HFFc6 (cell line): ENCODE measurements at places on chromosomes 5 and 9.

DNA sequence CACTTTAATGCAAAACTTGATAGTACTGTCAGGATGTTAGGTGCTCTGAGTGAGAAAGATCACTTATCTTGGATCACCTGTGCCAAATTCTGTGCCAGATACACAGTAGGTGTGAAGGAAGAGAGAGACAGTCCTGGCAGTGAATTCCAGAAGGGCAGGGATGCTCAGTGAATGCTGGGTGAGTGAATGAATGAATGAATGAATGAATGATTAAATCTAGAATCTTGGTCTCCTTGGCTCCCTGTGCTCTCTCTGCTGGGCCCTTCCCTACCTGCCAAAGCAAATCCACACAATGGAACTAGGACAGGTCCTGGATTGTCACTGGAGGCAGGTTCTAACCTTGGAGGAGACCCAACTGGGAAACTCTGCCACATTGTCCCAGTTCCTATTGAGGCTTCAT lies 117.5 kb upstream of the CXCL14 start:
- peaks cover 21% of the 10 kb centered on the region; the same call in 1 of the 2 replicates for H3K27me3 ChIP-seq
- no peak overlapping the region for H3K4me3 ChIP-seq
- no peaks in the 10 kb centered on the region for H3K36me3 ChIP-seq
- no peak for DNase-seq
- H3K27ac ChIP-seq: no peak overlapping the region
- H3K4me1 ChIP-seq: no peaks in the 10 kb centered on the region

DNA sequence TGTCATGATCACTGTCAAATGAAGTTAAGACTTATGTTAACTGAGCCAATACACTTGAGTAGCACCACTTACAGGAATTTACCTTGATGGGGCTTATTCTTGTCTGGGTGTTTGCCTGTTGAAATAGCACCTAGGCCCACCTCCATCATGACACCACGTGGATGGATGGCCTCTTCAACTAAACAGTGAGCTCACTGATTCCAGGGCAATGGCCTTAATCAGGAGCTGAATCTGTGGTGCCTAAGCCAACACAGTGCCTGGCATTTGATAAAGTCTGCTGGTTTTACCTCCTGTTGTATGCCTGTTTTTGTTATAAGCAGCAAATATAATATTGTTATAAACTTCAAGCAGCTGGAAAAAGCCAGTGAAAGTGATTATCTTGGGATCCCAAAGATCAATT lies 190.5 kb downstream of the LURAP1L start:
- H3K4me1 ChIP-seq: no peaks in the 10 kb centered on the region
- H3K27me3 ChIP-seq: no peaks in the 10 kb centered on the region
- H3K4me3 ChIP-seq: no peak overlapping the region
- H3K36me3 ChIP-seq: no peaks in the 10 kb centered on the region
- H3K27ac ChIP-seq: no peak overlapping the region

DNA sequence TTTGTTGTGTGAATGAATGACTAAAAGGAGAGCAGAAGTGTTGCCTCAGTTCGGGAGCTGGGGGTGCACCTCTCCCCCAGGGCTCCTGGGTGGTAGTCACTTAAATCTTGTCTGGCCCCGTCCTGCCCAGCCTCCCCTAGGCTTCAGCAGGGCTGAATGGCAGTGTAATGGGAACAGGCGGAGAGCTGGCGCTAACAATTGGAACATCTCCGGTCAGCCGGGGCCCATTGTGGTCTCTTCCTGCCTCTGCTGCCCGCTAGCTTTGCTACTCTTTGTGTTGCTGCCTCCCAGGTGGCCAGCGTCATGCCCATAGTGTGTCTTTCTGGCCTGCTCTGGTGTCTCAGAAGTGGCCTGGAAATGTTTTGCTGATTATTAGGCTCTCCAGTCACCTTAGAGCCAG lies 62.3 kb downstream of the RGS3 start:
- H3K36me3 ChIP-seq: no peaks in the 10 kb centered on the region
- no peak overlapping the region for H3K27ac ChIP-seq
- no peak overlapping the region for H3K4me3 ChIP-seq
- no peak for DNase-seq

GRCh38 chr5:165397516-165397915 lies 1892.1 kb downstream of the MAT2B start:
- H3K27ac ChIP-seq: no peak overlapping the region
- H3K27me3 ChIP-seq: no peaks in the 10 kb centered on the region
- no peaks in the 10 kb centered on the region for H3K36me3 ChIP-seq
- DNase-seq: no peak
- H3K4me3 ChIP-seq: no peak overlapping the region
- no peaks in the 10 kb centered on the region for H3K4me1 ChIP-seq

DNA sequence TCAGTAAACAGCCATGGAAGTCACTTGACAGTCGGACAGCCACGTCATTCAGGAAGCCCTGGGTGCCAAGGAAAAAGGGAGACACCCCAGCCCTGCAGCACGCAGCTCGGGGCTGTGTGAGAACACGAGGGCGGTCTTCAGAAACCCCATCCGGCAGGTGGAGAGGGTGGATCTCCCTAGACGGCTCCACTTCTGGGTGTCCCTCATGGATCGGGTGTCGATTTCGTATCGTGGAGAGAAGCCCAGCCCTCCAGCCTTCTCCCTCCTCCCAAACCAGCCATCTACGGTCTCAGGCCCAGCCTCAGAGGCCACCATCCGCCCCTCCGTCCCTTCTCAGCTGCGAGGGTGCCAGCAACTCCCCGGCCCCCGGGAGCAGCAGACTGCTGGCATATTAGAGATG lies 65.5 kb upstream of the BARHL1 start:
- H3K27me3 ChIP-seq: peaks cover 43% of the 10 kb centered on the region
- no peak overlapping the region for H3K27ac ChIP-seq
- H3K36me3 ChIP-seq: no peaks in the 10 kb centered on the region
- no peaks in the 10 kb centered on the region for H3K4me1 ChIP-seq
- H3K4me3 ChIP-seq: no peak overlapping the region
- DNase-seq: no peak

- peak; percentile 10 for DNase-seq
- peaks cover 4% of the 10 kb centered on the region for H3K27me3 ChIP-seq
- H3K4me3 ChIP-seq: no peak overlapping the region
- H3K27ac ChIP-seq: no peak overlapping the region
- H3K4me1 ChIP-seq: peaks cover 17% of the 10 kb centered on the region
These were observed 28.1 kb downstream of the FAM114A2 start for GRCh38 chr5:154010660-154011059.

DNA sequence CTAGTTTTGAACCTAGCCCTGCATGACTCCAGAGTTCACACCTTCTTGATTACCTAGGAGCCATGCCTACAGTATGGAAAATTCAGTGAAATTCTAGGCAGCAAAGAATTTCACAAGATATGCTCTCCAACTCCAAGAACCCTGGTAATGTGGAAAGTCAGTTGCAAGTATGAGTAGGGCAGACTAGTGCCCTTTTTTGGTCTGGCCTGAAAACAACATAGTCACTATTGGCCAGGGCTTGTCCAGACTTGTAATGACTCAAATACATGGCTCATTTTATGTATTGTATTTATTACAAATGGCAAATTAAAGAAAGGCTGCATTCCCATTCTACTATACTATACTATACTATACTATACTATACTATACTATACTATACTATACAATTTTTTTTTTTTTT lies 160.4 kb downstream of the ESM1 start:
- peaks cover 5% of the 10 kb centered on the region; the same call in 1 of the 2 replicates for H3K36me3 ChIP-seq
- peaks cover 68% of the 10 kb centered on the region for H3K4me1 ChIP-seq
- no peaks in the 10 kb centered on the region; the same call in 1 of the 2 replicates for H3K27me3 ChIP-seq
- no peak overlapping the region for H3K27ac ChIP-seq
- H3K4me3 ChIP-seq: no peak overlapping the region

DNA sequence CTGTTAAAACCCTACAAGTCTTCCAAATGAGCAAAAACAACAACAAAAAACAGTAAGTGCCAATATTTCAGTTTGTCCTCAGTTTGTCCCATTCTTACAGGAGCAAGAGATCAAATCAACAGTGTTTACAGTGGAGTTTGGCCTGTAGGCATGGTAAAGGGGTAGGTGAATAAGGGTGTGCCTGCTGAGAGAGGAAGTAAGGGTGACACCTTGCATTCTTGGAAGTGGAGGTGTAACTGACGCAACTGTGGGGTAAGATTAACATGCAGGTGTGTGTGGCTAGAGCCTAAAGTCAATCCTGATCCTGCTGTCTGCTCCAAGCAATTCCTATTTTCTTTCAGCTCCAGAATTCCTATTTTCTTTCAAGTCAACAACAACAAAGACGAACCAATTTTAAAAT lies 43.4 kb downstream of the PFDN1 start:
- H3K36me3 ChIP-seq: peaks cover 22% of the 10 kb centered on the region
- H3K4me1 ChIP-seq: peaks cover 25% of the 10 kb centered on the region
- no peak overlapping the region for H3K4me3 ChIP-seq
- no peaks in the 10 kb centered on the region for H3K27me3 ChIP-seq

- H3K36me3 ChIP-seq: no peaks in the 10 kb centered on the region
- no peak overlapping the region for H3K27ac ChIP-seq
- H3K27me3 ChIP-seq: peaks cover 2% of the 10 kb centered on the region
- peaks cover 51% of the 10 kb centered on the region for H3K4me1 ChIP-seq
- no peak overlapping the region for H3K4me3 ChIP-seq
- no peak for DNase-seq
These were observed 122.9 kb upstream of the IL12B start for GRCh38 chr5:159453209-159453608.

DNA sequence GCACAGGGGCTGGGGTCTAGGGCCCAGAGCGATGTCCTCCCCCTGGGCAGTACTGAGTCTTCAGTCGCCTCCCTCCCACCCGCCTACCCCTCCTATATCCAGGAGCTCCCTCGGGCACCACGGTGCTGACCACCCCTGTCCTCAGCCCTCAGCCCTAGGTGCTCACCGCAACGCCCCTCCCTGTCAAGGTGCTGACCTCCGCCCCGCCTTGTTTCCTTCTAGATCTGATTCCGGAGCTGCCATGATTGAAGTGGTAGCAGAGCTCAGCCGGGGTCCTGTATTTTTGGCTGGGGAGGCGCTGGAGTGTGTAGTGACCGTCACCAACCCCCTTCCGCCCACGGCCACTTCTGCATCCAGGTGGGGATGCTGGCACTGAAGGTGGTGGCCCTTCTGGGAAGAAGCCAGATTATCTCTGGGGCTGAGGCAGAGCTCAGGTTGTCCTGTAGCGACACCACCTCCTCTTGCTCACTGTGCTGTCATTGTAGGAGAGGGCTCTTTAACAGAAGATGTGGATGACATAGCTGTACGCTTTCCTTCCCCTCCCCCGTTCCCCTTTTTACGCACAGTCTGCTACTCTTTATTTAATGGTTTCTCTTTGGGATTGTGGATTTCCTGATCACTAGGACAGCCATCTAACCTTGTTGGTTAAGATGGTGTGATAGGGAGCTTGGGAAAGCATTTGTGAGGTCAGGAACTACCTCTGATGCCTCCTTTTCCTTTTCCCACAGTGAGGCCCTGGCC lies 598 bp downstream of the RGP1 start:
- peaks cover 46% of the 10 kb centered on the region for H3K36me3 ChIP-seq
- peak overlapping the region; percentile 92 for H3K4me3 ChIP-seq
- H3K4me1 ChIP-seq: peaks cover 38% of the 10 kb centered on the region
- peaks cover 3% of the 10 kb centered on the region; the same call in 1 of the 2 replicates for H3K27me3 ChIP-seq
- peak overlapping the region; percentile 65 for H3K27ac ChIP-seq
- no peak for DNase-seq

- H3K4me3 ChIP-seq: no peak overlapping the region
- no peaks in the 10 kb centered on the region; the same call in 1 of the 2 replicates for H3K36me3 ChIP-seq
- peaks cover 27% of the 10 kb centered on the region for H3K4me1 ChIP-seq
- H3K27ac ChIP-seq: peak overlapping the region; percentile 65
- peaks cover 17% of the 10 kb centered on the region for H3K27me3 ChIP-seq
These were observed 439.0 kb downstream of the CSNK1G3 start for GRCh38 chr5:123950701-123951581.

GRCh38 chr5:96816411-96816939 lies 8.7 kb upstream of the ERAP1 start:
- H3K27ac ChIP-seq: no peak overlapping the region
- no peak for DNase-seq
- no peaks in the 10 kb centered on the region for H3K36me3 ChIP-seq
- peaks cover 12% of the 10 kb centered on the region for H3K4me1 ChIP-seq
- 0 out of 2 replicates have a peak, but pooled peaks cover 2% of the 10 kb centered on the region for H3K27me3 ChIP-seq

GRCh38 chr5:72478276-72478675 lies 28.9 kb downstream of the ZNF366 start:
- H3K27me3 ChIP-seq: no peaks in the 10 kb centered on the region; the same call in 1 of the 2 replicates
- H3K4me1 ChIP-seq: peaks cover 40% of the 10 kb centered on the region
- H3K4me3 ChIP-seq: no peak overlapping the region
- H3K36me3 ChIP-seq: no peaks in the 10 kb centered on the region

DNA sequence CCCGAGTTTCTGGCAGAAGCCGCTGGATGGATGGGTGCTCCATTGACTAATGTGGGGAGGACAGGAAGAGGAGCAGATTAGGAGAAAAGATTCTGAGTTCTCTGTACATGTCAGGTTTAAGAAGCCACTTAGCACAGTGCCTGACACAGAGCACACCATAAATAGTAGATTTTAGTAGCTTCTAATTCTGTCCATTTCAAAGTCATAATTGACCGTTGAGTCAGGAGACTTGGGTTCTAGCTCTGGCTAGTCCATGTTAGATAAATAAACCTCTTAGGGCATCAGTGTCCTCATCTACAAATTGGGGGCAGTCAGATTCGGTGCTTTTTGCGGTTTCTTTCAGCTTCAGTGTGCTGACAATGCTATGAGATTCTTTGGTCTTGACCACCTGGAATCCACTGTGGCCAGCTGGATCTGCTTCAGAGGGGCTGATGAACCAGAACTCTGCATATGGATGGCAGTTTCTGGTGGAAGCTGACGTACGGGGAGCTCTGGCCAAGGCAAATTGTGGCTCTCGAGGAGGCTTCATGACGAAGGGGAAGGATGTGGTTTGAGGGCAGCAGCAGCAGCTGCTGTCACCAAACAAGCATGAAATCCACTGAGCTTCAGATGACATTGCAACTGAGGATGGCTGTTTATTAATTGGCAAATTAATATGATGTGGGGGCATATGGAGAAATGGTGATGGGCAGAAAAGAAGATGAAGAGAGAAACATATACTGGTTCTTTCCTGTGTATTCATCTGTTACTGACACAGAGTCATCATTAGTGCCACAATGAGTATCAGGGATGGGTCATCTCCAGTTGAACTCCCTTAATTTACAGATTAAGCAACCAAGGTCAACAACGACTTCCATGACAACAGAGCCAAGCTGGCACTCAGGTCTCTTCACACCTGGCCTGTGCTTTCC lies 134.4 kb downstream of the AOPEP start:
- peaks cover 63% of the 10 kb centered on the region for H3K4me1 ChIP-seq
- peak overlapping the region; percentile 38 for H3K4me3 ChIP-seq
- H3K36me3 ChIP-seq: peaks cover 15% of the 10 kb centered on the region; the same call in 1 of the 2 replicates
- peak; percentile 66 for DNase-seq

- H3K4me1 ChIP-seq: peaks cover 8% of the 10 kb centered on the region; the same call in 1 of the 2 replicates
- H3K27me3 ChIP-seq: no peaks in the 10 kb centered on the region; the same call in 1 of the 2 replicates
- H3K27ac ChIP-seq: no peak overlapping the region
These were observed 152.2 kb downstream of the PSAT1 start for GRCh38 chr9:78448960-78449673.

DNA sequence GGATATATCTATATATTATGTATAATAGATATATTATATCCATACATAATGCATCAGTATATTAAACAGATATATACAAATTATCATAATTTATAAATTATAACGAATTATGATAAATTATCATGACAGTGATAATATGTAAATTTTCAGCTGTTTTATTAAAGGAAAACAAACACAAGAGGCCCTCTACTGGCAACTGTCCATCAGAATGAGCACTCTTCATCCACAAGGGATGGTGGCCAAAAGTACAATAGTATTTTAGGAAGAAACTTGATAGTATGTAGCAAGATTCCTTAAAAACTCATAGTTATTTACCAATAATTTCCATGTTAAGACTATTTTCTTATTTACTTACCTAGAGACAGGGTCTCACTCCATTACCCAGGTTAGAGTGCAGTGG lies 113.3 kb upstream of the LPAR1 start:
- peaks cover 46% of the 10 kb centered on the region for H3K4me1 ChIP-seq
- no peak overlapping the region for H3K4me3 ChIP-seq
- no peaks in the 10 kb centered on the region for H3K36me3 ChIP-seq
- H3K27me3 ChIP-seq: no peaks in the 10 kb centered on the region; the same call in 1 of the 2 replicates

- H3K4me3 ChIP-seq: peak overlapping the region; percentile 6; the same call in 1 of the 2 replicates
- DNase-seq: peak; percentile 91
- H3K4me1 ChIP-seq: peaks cover 71% of the 10 kb centered on the region
These were observed 58.1 kb downstream of the KCNN2 start for GRCh38 chr5:114419959-114420358.
